ENCODE measurements at places on chromosomes 2 and 18.
A peak's percentile ranks its signal among the peaks of the same experiment; 100 is the strongest.

DNA sequence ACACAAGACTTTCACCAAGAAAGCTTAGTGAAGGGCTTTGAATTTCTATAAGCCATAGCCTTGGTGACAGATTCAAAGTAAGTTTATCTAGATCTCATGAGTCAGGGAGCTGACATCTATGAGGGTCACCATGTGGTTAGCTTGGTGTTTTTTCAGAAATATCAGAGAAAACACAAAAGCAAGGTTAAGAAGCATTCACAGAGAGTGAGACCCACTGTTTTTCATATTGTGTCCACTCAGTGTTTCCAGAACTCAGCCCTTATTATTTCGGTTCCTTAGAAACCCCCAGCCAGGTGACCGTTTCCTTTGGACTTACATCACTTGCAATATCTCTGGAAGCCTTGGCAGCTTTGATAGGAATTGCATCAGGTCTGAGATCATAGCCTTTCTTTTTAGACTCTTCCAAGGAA, 76.6 kb downstream of the NEB start:
- DNase-seq: no peak

- no peak for DNase-seq
Measured at GRCh38 chr2:209463835-209464234, 40.0 kb downstream of the MAP2 start.

DNA sequence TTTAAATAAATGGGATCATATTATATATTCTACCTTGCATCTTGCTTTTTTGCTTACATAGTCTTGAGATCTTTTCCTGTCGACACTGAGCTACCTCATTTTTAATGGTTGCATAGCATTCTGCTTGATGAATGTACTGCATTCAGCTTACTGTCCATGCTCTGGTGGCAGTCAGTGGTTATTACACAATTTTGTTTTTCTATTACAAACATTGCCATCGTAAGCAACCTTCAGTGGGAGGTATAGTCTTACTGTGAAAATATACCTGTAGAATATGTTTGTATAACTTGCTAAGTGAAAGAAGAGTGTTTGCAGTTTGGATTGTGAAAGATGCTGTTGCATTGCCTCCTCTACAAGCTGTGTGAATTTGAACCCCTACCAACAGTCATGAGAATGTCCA, 43.4 kb downstream of the UBXN4 start:
- peak; percentile 42 for DNase-seq

DNA sequence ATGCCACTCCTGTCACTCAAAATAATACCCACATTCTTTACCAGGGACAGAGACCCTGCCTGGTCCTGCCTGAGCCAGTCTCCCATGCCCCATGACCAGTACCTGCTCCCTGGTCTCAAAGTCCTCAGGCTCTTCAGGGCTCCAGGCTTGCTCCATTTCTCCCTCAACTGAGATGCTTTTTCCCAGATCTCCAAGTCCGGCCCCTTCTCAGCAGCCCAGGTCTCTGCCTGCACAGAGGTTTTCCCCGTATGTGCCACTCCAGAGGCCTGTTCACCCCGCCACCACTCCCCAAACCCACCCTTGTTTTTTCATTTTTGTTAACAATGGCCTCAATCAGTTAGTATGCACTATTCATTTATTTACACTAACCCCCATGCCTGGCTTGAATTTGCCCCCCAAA, 499.5 kb upstream of the MYT1L start:
- no peak for DNase-seq

DNA sequence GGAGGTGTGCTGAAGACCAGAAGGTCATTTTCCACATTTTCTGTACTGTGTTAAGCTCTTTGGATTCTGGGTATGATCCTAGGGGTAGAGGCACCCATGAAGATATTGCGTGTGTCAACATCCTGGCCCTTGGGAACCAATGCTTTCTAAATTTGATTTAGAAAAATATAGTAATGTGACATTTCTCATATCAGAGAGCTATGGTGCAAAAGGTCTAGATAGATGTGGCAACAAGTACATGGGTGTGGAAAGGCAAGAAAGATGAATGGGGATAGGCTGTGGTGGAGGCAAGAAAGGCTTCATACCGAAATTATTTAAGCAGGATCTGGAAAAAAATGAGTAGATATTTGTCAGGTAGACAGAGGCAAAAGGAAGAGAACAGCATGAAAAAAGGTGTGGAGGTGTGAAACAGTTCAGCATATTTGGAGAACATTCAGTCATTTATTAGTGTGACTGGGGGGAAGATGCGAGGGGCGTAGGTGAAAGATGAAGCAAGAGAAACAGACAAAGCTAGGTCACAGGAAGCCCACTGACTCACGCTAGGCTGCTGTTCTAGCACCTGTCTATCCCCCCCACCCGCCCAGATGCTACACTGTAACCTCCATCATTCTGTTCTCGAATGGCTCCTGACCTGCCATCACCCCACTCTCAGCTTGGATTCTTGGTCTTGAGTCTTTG, 11.7 kb downstream of the DOK1 start:
- no peak for DNase-seq

- no peak for DNase-seq
Measured at GRCh38 chr2:40101131-40101575, 322.1 kb upstream of the THUMPD2 start.

DNA sequence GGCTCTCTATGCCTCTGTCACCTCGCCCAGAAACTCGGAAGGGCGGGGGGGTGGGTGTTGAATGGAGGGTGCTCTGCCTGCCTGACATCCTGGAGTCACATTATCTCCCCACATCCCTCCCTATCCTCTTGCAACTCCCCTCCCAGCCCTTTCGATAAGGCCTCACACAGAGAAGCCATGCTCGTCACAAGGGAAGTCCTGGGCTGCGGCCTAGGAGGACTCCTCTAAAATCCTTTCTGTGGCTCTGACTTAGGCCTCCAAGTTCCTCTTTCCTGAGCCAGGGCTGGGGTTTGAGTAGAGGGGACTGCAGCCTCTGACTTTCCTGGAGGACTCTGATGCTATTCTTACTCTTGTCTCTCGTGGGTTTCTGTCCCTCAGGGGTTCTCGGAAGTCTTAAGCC, 75.0 kb upstream of the PKDCC start:
- peak; percentile 31 for DNase-seq

DNA sequence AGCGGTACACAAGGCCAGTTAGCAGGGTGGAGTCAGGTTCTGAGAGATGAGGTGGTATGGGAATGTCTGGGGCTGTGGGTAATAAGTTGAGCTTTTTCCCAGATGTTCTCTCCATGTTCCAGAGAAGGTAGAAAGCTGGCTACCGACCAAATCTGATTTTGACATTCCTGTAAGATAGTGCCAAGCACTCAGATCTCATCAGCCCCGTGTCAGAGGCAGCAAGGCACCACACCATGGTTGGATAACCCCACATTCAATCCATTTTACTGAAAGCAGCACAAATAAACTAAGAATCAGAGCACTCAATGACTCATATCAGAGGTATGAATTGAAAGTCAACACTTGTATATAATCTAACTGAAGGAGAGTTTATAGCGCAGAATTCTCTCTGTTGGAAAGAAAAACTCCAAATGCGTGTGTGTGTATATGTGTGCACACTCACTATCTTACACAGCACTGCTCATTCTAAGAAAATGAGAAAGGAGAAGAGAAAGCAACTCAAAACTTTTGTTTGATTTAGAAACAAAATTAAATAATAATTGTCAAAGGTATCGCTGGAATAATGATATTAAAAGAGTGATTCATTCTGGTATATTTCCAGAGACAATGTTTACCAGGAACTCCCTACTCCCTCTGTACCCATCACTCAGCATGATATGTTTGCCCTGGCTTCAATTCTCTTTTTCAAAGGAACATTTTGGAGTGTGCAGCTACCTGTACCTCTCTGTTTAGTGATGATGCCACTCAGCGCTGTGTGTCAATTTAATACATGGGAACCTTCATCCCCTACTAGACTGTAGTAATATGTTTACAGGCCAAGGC, 375.1 kb upstream of the ID2 start:
- DNase-seq: no peak

- no peak for DNase-seq
Measured at GRCh38 chr2:157190151-157190550, 67.4 kb upstream of the GALNT5 start.

DNA sequence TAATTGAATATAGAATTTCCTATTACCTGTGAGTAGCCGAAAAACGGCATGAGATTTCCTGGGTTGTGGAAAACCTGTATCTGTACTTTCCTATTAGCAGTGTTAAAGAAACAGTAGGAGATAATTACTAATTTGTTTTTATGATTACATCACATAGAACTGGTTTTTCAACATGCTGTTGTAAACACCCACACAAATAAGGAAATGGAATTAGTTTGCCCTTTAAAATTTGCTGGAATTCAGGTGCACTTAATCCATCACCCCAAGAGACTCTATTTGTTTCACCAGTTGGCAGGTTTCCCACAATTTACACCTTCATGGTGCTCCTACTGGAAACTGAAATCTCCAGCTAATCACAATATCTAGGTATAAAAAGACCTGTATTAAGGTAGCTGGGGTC, 274.1 kb upstream of the SLC8A1 start:
- DNase-seq: no peak

GRCh38 chr2:168687314-168687713, 115.1 kb upstream of the NOSTRIN start:
- DNase-seq: peak; percentile 73

GRCh38 chr2:182187130-182187529, 201.5 kb downstream of the PPP1R1C start:
- no peak for DNase-seq

- no peak for DNase-seq
Measured at GRCh38 chr18:48934723-48935432, 15.9 kb downstream of the SMAD7 start.

GRCh38 chr2:111216811-111217652, 96.3 kb downstream of the BCL2L11 start:
- DNase-seq: no peak

GRCh38 chr2:148006249-148007007, 14.1 kb downstream of the ORC4 start:
- no peak for DNase-seq

DNA sequence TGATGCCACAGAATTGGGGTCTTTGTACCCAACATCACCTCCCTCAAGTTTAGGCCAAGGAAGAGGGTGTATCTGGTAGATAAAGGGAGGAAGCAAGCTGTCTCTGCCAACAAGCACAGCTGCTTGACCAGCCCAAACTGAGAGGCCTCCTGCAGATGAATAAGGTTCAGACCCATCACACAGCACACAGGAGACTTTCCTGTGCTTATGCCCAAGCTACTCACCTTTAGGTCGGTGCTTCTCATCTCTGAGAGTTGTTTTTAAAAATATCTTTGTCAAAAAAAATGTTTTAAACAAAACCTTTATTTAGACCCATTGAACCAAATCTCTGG, 24.7 kb upstream of the SP3 start:
- peak; percentile 44 for DNase-seq

- no peak for DNase-seq
Measured at GRCh38 chr2:139354518-139354917, 574.3 kb upstream of the NXPH2 start.

GRCh38 chr2:120751553-120751952, 15.9 kb downstream of the GLI2 start:
- no peak for DNase-seq

DNA sequence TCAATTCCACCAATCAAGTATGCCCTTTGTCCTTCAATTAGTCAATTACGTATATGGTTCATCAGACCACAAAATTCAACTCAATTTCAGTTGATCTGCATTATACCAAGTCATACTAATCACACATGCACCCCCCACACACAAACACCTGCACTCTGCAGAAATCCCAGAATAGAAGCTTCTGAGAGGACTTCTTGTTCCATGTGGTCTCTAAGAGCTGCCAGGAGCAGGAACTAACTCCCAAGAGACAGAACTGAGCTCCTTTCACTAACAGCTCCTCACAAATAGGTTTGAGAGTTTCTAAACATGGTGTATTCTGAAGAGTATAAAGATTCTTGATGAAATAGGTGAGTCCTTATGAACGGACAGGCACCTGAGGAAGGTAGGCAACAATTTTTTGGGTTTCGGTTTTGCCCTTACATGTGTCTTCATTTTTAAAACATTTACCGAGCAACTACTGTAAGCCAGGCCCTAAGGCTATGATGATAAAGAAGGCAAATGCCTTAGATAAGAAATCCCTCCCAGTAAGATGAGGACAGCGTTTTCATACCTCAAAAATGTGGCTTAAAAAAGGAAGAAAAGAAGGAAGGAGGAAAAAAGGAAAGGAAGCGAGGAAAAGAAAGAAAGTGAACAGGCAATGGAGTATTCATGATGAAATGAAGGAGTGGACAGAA, 183.1 kb downstream of the PID1 start:
- no peak for DNase-seq
